ENCODE measurements at places on chromosomes 6 and 20.

- no peak for DNase-seq
These were observed 1.7 kb downstream of the MUCL3 start for GRCh38 chr6:30942338-30943060.

- DNase-seq: no peak
These were observed 193.0 kb downstream of the BTBD3 start for GRCh38 chr20:12110711-12111110.

GRCh38 chr20:7866285-7866684 is 74.0 kb downstream of the HAO1 start:
- no peak for DNase-seq

GRCh38 chr6:6039946-6040509 is 33.3 kb upstream of the NRN1 start:
- DNase-seq: no peak

DNA sequence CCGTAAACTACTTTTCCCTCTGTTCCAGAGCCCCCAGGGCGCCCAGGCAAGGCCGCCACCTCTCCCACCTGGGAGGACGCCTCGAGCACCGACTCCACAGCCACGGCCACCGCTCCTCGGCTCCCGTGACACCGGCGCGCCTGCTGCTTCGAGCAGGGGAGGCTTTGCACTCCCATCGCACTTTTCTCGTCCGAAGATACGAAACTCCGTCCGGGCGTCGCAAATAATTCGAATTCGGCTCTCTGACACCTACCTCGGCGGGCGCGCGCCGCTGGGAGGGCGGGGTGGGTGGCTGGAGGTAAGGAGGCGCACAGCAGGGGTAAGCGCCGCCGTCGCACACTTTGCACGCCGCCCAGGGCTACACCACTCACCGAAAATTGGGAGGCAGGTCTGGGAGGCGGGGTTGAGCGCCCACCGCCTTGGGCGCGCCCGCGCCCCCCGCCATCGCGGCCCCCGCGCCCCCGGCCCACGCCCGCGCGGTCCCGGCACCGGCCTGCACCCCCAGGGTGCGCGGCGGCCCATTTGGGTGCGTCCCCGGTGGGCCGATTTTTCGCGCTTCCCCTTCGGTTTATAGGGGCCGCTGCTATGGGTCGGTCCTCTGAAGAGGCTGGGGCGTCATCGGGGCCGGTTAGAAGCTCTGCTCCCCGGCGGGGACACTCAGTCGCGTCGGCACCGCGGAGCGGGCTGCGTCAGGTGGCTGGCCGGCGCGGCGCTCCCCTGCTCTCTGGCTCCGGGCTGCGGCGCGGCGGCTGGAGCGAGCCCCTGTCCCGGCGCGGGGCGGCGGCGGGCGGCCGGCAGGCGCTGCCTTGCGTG is 36.2 kb downstream of the GNAS start:
- peak; percentile 94 for DNase-seq

DNA sequence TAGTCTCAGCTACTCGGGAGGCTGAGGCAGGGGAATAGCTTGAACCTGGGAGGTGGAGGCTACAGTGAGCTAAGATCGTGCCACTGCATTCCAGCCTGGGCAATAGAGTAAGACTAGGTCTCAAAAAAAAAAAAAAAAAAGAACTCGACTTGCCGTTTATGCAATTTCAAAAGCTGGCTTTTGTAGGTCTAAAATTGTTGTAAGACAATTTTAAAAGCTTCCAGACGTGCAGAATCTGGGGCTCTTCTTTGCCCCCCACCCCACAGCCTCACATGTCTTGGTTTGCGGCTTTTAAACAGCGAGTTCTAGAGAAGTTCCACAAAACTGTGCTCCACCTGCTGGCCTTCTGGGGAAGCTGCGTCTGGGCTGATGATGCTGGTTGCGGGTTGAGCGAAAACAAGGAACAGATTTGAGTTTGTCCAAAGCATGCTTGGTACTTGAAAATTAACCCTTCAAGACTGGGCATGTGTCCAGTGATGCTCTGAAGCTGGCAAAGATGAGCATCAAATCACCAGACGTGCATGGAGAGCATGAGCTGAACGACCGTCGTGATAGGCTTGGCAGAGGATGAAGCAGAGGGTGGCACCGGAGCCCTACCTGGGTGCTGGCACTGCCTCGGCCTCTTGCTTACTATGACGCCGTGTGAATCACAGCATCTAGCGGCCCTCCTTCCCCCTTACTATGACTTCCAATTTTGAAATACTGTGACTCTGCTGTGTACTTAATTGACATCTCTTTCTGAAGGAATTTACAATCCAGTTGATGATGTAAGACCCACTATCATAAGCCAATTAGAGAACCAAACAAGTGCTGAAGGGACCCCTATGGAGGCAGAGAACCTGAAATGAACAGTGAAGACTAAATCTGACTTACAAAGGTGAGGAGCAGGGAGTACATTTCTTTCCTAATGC is 171.4 kb downstream of the GMPR start:
- peak; percentile 84 for DNase-seq

- no peak for DNase-seq
These were observed 93.9 kb downstream of the CD2AP start for GRCh38 chr6:47571488-47571887.

DNA sequence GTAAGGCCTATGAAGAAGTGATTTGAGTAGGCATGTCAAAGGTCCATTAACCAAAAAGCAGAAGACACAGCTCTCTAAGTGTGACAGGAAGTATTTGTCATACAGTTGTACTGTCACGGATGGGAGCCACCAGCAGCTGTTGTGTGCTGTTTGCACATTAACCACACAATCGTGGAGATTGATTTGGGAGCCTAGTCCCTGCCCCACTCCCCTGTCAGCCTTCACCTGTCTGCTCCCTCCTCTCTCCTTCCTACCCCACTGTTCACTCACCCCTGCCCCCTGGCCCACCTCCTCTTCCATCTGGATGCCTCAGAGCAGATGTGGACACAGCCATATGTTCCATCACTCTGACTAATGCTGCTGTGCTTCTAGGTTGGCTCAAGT is 124.7 kb upstream of the SPACA1 start:
- no peak for DNase-seq

GRCh38 chr6:88982720-88983119 is 19.3 kb upstream of the RNGTT start:
- no peak for DNase-seq

DNA sequence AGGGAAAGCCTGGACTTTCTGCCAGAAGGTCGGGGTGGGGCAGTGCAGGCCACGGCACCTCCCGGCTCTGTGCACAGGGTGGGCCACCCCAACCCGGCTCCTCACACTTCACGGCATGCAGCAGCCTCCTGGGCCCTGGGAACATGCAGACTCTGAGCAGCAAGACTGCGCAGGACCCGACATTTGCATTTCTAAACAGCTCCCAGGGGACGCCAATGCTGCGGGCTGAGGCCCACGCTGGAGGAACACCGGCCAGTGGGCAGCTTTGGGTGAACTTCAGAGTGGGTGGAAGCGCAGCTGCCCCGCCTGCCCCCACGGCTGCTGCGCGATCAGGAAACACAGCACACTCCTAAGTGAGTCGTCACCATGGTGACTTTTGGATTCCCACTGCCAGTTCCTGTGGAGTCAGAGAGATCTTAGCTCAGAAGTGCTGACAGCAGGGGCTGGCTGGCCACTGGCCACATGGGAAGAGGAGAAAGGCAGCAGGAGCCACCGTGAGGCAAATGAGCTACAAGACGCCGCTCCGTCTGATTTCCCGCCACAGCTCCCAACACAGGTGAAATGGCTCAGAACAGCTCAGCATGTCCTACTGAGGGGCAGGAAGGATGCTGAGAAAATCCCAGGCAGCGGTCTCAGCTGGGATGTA is 52.1 kb downstream of the RNASET2 start:
- DNase-seq: no peak

GRCh38 chr6:30615219-30615957 is 1.7 kb downstream of the PPP1R10 start:
- peak; percentile 68 for DNase-seq

DNA sequence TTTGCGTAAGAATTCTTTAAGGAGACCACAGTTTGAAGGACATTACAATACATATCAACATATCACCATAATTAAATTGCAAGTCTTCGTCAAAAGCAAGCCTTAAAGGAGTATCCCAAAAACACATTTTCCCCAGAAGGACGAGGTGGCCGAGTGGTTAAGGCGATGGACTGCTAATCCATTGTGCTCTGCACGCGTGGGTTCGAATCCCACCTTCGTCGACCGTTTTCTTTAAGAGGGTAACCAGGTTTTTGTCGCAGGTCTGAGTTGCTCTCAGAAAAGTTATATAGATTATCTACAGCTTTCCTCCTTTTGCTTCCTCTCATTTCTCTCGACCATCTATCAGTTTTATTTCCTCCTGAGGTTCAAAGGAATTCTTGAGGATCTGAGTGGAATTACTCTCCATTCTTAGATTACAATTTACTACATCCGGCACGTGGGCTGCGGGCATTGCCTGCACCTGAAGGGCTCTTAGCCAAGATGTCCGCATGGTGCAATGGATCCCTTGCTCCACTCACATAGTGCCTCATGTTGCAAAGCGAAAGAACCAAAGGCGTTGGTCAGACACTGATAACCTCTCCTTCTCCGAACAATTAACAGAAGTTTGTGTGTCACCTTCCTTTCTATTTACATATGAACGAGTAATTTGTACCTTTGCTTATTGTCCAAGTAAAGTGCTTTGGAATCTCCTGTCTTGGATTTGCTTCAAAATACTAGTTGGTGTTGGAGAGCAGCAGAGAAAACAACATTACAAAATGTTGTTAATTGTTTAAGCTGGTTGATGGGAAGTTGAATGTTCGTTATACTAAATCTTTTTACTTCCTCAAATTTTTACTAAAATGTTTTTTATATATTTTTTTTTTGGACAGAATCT is 14.0 kb downstream of the POM121L2 start:
- no peak for DNase-seq

GRCh38 chr6:108464418-108465097 is 96.2 kb upstream of the FOXO3 start:
- DNase-seq: no peak

DNA sequence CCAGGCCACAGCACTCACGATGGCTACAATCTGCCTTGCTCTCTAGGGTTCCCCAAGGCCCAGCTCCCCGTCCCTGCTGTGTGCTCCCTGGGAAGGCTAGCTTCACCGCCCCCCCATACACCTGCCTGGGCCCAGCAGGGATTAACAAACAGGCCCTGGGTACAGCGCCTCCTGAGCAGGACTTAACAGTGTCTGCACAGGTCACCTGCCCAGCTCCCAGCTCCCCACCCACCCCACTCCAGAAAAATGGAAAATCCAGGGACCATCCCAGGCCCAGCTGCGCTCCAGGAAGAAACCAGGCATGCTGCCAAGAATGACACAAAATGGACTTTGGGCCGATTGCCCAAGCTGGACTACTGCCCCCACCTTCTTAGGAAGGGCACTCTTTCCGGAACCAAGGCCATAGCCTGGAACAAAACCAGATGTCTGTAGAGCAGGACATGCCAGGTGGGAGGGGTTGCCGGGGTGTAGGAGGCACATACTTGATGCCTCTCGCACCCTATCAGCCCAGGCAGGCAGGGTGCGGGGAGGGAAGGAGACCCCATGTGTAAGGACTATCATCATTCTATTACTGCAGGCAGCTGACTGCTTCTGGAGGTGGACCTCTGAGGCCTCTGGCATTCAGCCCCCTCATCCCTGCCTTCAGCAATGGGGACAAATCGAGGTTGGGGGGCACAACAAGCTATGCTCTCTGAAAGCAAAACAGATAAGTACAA is 104.9 kb downstream of the SNX5 start:
- DNase-seq: no peak

DNA sequence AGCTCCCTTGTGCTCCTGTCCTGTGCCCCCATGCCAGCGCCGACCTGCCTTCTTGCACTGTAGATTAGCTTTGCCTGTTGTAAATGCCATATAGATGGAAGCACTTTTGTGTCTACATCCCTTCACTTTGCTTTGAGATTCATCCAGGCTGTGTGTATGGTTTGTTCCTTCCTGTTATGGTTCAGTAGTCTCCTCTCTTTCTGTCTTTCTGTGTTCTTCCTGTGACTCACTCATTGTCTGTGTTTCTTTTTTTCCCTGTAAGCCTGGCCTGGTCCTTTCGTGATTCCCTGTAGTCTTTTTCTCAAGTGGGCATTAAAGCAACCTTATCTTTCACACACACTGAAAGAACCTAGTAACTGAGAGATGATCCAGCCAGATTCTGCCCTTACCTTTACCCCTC is 66.6 kb downstream of the JARID2 start:
- DNase-seq: no peak

- no peak for DNase-seq
These were observed 39.0 kb upstream of the BEND3 start for GRCh38 chr6:107154131-107154800.
